ENCODE measurements at places on chromosomes 6 and 20.

- no peak for DNase-seq
Measured at GRCh38 chr20:17128206-17128605, 98.6 kb upstream of the PCSK2 start.

DNA sequence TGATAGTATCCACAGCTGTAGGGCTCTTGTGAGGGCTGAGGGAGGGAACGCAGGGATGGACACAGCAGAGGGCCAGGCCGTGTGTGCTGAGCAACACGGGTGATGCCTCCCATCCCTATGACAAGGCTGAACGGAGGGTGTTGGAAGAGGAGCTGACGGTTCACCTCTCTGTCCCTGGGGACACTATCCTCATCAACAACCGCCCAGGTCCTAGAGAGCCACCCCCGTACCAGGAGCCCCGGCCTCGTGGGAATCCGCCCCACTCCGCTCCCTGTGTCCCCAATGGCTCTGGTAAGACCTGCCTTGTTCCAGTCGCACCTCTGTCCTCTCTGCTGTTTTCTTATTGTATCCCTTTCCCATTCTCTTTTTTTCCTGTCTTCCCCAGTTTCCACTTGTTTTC lies 10.1 kb downstream of the DDR1 start:
- DNase-seq = no peak

GRCh38 chr6:26394289-26394688 lies 7.8 kb upstream of the BTN3A1 start:
- no peak for DNase-seq

- no peak for DNase-seq
Measured at GRCh38 chr6:36722365-36722764, 24.7 kb downstream of the RAB44 start.

DNA sequence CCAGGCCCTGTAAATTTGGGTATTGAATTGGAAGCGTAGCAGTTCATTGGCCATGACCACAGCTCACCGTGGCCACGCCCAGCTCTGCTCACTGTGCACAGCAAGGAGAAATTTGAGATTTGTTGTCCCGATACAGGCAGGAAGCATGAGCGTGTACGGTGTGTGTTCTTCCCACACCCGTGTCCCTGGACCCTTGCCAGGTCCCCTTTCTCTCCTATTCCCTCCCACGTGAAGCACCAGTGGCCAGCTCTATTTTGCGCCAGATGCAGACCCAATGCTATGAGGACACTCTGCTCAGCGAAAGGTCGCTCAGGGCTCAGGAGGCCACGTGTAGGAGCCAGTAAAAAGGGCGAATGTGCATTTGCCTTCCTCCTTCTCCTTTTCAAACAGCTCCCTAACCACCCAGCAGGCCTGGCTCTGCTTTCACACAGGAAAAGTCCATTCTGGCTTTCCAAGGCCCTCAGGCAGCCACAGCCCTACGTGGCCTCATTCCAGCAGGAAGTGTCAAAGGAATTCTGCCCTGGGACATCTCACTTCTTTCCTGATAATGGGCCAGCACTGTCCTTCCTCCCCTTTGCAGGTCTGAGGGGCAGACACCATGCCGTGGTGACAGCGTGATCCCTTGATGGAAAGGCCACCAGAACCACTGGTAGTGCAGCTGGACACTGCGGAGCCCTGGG lies 499.2 kb upstream of the CDH4 start:
- no peak for DNase-seq

- DNase-seq = no peak
Measured at GRCh38 chr6:34709386-34709785, 12.8 kb upstream of the ILRUN start.

DNA sequence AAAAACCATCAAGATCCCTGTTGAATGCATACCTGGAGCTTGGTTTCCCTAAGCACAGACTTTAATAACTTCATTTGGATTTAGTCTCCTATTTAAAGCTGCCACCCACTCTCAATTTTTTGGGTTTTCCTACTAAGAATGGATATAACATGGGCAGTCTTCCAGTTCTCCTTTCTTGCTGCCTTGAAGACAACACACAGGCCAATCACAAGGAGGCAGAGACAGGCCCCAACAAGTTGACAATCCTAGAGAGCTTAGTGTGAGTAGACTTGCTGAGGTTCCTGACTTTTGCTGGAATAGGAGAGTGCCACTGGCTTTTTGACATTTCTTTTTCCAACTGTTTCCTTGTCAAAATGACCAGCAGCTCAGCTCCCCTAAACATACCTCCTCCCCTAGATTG lies 112.3 kb upstream of the ESR1 start:
- DNase-seq = no peak

- DNase-seq = no peak
Measured at GRCh38 chr20:40205971-40206370, 483.1 kb downstream of the MAFB start.

GRCh38 chr6:154605178-154605881 lies 94.8 kb upstream of the CNKSR3 start:
- no peak for DNase-seq

GRCh38 chr20:38680500-38681306 lies 43.6 kb upstream of the SLC32A1 start:
- DNase-seq = no peak

- DNase-seq = no peak
Measured at GRCh38 chr6:137878486-137879285, 11.6 kb downstream of the TNFAIP3 start.

DNA sequence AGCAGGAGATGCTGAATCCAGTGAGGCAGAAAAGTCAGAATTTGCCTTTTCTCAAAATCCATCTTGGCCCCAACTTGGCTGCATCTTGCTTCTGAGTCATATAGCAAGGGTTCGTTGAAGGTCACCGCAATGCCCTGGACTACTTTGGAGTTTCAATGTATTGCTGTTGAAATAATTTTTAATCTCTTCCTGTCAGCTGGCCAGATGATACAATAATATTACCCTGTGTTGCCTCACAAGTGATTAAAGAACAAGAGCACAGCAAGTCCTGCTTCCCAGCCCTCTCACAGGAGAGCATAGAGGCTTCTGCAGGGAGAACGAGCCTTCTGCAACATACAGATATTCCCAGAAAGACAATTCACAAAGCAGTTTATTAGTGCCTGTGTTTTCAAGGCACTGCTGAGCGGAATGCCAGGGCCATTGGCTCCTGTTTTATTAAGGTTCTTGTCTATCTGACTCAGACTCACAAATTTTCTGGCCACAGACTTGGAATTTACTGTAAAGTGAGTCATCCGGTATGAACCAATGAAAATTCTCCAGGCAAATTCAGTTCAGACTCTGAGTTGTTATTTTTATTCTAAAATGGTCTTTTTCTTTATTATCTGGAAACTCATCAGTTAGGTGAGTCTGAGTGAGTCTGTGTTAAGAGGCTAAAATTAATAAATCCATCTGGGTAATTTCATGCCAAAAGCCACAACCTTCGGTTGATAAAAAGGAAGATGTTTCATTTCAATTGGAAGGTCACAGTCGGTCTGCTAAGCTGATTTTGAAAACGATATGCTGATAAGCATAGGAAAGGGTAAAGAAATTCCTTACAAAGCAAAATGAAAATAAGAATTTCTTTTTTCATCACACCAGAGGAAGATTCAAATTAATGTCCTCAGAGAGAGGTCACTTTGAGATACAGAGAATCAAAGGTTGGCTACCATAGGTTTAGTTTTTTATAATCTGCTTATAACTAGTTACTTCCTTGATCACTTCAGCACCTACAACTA lies 289.4 kb upstream of the STXBP5 start:
- DNase-seq = no peak

GRCh38 chr6:72776456-72776855 lies 154.6 kb downstream of the KCNQ5 start:
- DNase-seq = no peak

- DNase-seq = no peak
Measured at GRCh38 chr20:6726761-6727160, 40.7 kb upstream of the BMP2 start.

- DNase-seq = no peak
Measured at GRCh38 chr20:63252284-63252711, 2.0 kb downstream of the NKAIN4 start.

GRCh38 chr20:1664911-1665310 lies 7.3 kb upstream of the SIRPG start:
- DNase-seq = peak; percentile 29

GRCh38 chr6:164148788-164149187 lies 734.3 kb downstream of the QKI start:
- no peak for DNase-seq

DNA sequence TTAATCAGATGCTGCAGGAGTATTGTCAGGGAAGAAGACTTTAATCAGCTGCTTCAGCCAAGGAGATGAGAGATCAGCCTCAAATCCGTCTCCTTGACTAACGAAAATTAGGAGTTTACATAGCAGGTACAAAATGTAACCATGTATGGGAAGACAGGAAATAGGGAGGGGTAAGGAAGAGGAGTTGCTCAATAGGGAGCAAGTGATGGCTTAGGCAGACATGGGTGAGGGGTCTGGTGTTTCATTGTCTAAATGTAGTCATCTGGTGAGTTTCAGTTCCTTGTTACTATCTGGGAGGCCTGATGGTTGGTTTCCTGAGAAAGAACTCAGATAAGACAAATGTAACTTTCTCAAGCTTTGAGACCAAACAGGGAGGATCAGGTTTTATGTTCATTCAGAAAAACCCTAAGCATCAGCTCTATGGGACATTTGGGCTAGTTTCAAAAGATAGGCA lies 217.3 kb upstream of the SULF2 start:
- DNase-seq = no peak

- DNase-seq = no peak
Measured at GRCh38 chr6:70846207-70846835, 110.5 kb downstream of the B3GAT2 start.

DNA sequence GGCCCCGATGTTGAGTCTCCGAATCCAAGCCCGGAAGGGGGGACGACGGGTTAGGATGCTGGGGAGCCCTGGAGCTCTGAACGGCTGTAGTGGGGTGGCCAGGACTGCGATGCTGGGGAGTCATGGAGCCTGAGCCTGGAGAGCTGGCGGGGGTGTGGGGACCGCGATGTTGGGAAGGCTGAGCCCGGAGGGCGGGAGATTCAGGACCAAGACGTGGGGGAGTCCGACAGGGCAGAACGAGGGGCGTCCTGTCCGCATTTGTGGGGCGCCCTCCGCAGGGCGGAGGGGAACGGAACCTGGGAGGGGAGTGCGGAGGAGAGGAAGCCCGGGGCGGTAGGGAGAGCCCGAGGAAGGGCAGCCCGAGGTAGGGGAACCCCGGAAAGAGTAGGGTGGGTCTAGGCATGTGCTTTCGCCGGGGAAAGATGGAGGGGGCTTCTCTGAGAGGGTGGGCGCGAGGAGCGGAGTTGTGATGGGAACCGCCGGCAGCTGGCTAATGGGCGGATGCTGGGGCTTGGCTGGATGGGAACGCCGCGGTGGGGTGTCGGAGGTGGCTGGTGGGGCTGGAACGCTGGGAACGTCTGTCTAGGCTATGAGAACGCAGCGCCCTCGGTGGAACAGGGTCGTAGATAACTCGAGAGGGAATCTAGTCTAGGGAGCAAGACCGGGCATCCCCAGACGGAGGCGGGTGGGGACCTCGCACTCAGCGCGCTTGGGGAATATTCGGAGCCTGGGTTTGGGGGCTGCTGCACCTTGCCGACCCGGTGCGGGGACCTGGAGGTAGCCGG lies 684 bp downstream of the PAQR8 start:
- DNase-seq = peak; percentile 34

DNA sequence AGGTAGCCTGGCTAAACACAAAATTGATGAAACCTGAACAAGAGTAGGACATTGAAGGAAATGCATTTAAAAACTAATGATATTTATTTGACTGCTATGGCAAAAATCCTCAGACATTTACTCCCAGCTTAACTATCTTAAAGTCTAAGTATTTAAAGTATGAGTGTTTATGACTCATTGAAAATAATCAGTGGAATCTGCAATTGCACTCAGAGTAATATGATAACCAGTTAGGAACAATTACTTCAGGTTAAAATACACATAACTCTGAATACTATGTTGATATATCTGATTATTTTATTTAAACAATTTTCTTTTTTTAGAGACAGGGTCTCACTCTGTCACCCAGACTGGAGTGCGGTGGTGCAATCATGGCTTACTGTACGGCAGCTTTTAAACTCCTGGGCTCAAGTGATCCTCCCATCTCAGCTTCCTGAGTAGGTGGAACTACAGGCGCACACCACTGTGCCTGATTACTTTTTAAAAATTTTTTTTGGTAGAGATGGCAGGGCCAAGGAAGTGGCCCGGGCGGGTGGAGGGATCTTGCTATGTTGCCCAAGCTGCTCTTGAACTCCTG lies 43.9 kb downstream of the FILIP1 start:
- DNase-seq = no peak

DNA sequence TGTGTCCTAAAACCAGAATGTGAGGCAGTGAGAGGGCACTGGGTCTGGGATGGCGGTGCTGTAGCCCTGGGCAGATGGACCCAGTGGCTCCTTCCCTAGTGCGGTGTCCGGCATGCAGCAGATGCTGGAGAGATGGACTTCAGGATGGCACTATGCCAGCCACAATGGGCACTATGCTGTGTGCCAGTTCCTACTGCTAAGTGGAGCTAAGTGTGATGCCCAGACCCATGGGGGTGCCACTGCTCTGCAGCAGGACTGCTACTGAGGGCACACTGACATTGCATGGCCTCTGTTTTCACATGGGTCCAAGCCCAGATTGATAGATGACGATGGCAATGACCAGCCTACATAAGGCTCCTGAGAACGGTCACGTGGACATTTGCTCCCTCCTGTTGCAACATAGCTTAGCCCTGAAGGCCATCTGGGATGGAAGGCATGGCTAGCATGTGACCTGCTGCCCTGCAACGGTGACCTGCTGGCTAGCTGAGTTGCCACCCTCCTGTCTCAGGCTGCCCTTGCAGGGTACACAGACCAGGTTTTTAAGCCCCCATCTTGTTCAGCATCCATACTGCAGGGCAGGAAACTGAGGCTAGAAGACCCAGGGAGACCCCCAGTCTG lies 31.3 kb upstream of the KCNK16 start:
- no peak for DNase-seq

GRCh38 chr6:157725836-157726235 lies 97.2 kb upstream of the SNX9 start:
- no peak for DNase-seq

DNA sequence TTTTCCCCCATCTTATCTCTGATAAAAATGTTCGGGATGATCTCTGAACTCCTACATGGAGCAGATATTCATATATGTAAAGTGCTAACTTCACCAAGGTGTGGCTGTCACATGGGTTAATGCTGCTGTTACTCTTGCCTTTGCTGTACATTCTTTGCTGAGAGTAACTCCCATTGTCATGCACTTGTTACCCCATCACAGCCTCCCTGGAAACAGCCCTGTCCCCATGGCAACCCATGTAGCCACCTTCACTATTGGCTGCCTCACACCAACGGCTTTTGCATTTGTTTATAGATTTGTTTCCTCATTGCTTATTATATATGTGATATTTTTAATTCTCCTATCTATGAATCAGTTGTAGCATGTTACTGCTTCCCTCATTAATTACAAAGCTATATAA lies 17.3 kb upstream of the IBTK start:
- no peak for DNase-seq

DNA sequence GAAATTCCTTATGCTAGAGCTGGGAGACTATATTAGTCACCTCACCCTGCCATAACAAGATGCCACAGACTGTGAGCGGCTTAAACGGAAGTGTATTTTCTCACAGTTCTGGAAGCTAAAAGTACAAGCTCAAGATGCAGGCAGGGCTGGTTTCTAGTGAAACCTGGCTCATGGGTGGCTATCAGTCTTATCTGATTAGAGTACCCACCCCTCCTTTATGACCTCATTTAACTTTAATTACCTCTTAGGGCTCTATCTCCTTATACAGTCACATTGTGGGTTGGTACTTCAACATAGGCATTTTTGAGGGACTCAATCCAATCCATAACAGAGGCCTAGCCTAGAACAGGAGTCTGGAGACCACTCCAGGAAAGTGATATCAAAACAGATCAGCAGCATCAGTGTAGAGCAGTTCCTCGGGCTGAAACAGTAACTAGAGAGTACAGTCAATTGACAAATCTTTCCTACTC lies 2.3 kb upstream of the SNRNP48 start:
- DNase-seq = no peak

- DNase-seq = no peak
Measured at GRCh38 chr6:18306977-18307376, 42.6 kb upstream of the DEK start.
